ENCODE measurements at places on chromosomes 3 and 15.

DNA sequence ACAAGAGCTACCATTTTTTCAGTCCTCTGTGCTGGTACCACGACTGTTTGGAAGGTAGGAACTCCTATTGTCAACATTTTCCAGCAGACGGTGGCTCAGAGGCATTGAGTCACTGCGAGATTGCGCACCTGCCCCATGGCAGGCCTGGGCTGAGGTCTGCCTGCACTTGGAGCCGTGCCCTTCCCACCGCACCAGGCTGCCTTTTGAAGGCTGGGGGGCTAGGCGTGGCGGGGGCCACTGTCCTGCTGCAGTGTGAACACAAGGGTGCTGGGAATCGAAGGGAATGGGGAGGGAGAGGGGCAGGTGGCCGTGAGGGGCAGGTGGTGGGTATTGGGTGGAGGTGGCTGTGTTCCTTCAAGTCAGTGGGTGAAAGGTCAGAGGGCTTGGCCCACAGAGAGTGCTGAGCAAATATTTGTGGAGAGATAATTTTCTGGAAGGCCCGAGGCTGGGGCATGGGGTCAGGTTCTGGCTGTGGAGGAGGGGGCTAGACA, 16.3 kb downstream of the SNX33 start:
- no peak for DNase-seq

- DNase-seq = no peak
Measured at GRCh38 chr3:171901615-171902312, 58.6 kb downstream of the TMEM212 start.

GRCh38 chr3:108469126-108469525, 41.3 kb downstream of the MYH15 start:
- DNase-seq = no peak

DNA sequence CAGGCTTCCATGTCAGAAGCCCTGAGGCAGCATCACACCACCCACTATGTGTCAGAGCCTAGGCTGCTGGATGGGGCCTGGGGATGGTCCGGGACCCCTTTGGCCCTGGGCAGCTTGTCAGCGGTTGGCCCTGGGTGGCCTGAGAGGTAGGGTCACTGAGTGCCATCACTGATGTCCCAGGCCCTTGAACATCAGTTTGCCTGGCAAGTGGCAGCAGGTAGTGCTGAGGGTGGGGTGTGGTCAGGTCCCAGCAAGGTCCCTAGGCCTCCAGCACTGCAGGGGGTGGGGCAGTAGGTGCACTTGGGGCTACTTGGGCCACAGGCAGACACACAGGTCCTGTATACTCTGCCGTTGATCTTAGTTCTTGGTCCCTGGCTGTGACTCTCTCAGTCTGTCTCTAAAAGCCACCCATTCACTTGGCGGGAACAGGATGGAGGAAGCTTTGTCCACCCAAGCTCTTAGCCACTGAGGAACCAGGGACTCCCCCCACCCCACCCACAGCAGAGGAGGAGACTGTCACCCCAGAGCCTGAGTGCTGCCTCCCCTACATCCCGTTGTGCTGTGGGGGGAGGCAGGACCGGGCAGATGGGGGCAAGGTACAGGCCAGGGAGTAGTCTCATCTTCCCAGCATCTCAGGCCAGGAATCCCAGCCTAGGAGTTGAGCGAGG, 5.8 kb downstream of the GNAI2 start:
- DNase-seq = no peak

- no peak for DNase-seq
Measured at GRCh38 chr3:129233538-129233937, 15.9 kb upstream of the COPG1 start.

DNA sequence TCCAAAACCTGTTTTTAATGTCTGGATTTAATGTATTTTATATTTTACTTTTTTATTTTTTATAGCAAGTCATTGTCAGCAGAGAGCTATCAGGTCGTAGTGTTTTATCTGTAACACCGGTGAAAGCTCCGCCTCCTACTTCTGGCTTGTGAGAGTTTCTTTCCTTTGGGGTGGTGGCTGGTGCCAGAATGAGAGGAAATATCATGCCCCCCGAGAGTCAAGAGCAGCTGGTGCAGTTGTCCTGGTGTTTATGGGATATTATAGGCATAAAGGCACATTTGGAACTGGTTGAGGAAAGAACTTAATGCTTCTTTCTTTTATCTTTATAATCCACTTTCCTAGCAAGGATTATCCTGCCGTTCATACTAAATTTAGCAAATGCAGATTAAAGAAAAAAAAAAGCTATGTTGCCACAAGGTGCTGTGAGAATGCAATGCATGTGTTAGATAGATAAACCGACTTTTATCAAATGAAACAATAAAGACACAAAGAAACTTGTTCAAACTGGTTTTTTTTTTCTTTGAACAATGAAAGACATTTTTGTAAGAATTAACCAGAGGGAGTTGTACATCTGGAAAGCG, 260.1 kb upstream of the PLSCR5 start:
- DNase-seq = no peak

DNA sequence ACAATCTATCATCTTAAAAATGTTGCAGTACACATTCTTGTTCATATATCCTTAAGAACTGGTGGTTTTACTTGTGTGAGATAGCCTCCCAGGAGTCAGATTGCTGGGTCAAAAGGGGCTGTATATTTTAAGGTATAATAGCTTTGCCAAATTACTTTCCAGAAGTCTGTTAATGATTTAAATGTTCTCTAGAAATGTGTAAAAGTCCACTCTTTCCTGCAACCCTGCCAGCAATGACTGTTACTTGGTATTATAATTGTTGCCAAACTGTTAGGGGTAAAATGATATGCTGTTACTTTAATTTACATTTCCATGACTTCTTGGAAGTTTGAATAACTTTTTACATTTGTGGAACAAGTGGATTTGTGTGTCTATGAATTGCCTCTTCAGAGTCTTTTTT, 170.8 kb downstream of the SLC9A9 start:
- DNase-seq = no peak

DNA sequence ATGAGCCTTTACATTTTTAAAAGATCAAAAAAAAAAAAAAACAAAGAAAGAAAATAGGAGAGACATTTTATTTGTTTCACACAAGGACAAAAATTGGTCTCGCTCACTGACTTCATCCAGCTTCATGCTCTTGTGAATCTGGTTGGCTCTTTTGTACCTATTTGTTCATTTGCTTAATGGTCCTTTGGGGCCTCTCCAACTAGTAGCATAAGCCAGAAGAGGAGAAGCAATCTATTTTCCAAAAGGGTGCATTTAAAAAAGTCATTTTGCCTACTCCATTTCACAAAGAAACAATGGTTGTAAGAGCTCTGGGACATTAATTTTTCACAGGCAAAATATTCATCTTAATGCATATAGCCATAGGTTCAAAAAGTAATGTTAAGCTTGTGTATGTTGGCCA, 168.3 kb upstream of the ADAMTS9 start:
- DNase-seq = no peak

DNA sequence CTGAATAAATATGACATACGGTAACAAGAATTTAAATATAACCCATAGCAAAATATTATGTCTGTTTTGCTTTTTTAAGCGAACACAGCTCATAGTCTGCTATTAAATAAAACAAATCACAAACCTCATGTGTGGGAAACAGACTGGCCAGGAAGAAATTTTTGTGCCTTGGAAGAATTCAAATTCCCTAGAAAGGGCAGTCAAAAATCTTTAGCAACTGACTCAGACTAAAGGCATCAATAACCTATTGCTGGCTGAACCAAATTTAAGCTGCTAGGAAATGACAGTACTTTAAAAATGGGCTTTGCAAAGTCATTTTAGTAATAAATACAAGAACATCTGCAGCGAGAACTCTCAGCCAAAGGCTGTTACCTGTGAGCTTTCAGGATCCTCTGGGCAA, 151.4 kb downstream of the PLD1 start:
- DNase-seq = no peak

- no peak for DNase-seq
Measured at GRCh38 chr3:108223928-108224327, 1.7 kb upstream of the IFT57 start.

GRCh38 chr3:161177991-161178390, 43.1 kb upstream of the NMD3 start:
- no peak for DNase-seq

DNA sequence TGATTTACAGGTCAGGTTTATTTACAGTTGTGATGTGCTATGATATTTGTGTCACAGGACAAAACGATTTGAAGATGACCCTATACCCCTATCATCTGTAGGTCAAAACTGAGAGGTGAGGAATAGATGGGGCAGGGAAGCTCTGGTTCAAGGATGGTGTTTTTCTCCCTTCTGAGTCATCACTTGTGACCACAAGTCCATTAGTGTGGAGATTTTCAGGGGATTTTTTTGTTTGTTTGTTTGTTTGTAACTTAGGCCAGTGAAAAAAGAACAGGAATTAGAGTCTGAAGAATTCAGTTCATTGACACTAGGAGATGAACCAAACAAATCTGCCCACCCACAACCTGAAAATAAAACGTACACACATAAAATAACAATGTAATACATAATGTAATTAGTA, 62.7 kb upstream of the FAM98B start:
- no peak for DNase-seq

GRCh38 chr15:85905751-85906450, 111.2 kb upstream of the KLHL25 start:
- no peak for DNase-seq

DNA sequence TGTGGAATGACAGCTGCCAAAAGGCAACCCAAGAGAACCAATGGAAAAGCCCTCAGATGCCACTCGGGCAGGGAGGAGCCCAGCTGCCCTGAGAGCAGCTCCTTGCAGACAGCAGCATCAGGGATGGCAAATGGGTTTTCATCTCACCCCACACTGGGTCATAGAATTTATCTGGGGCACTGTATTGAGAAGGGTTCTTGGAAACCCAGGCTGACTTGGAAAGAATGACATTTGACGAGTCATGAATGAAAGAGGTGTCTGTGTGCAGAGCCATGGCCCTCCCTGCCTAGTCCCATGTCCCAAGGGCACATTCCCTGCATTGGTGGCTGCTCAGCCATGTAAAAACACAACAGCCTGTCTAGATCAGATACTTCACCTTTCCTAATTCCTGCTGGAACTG, 157.9 kb upstream of the BHLHE40 start:
- DNase-seq = peak; percentile 16

GRCh38 chr15:39181940-39182339, 398.9 kb upstream of the THBS1 start:
- DNase-seq = no peak

DNA sequence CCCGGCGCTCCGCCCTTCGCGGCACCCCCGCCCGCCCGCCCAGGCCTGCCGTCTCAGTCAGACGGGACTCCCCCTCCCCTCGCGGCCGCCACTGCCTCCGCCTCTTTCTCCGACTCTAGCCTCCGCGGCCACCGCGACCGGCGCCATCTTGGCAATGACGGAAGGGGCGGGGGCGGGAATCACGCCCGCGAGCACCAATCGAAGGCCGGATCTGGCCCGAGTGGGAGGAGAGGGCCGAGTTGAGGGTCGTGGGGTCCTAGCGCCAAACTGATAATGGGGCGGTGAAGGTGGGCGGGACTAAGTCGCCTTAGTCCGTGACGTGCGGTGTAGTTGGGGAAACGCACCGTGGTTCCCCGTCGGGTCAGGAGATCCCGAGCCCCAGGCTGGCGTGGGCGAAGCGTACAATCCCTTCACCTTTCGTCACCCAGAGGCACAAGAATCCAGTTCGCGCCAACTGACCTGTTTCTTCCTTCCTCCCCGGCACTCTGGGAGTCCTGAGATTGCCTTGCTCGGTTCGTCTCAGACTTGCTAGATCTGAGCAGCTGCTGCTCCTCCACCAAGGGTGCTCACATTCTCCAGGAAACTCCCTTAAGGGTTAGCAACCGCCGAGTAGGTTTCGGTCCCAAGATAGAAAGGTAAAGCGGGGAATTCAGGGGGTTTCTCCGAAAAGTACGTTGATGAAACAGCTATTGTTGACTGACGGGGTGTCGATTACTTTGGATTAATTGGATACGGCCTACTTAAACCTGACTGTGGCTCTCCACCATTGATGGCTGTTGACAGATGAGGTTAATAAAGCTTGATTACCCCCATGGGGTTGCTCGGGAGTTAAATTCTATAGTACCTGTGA, at the start of gene DENND4A:
DENND4A (minus strand) TSS at position 156 of the 850 bp plus-strand sequence. CDS start 35,843 bp downstream, outside the sequence.
- DNase-seq = peak; percentile 99

DNA sequence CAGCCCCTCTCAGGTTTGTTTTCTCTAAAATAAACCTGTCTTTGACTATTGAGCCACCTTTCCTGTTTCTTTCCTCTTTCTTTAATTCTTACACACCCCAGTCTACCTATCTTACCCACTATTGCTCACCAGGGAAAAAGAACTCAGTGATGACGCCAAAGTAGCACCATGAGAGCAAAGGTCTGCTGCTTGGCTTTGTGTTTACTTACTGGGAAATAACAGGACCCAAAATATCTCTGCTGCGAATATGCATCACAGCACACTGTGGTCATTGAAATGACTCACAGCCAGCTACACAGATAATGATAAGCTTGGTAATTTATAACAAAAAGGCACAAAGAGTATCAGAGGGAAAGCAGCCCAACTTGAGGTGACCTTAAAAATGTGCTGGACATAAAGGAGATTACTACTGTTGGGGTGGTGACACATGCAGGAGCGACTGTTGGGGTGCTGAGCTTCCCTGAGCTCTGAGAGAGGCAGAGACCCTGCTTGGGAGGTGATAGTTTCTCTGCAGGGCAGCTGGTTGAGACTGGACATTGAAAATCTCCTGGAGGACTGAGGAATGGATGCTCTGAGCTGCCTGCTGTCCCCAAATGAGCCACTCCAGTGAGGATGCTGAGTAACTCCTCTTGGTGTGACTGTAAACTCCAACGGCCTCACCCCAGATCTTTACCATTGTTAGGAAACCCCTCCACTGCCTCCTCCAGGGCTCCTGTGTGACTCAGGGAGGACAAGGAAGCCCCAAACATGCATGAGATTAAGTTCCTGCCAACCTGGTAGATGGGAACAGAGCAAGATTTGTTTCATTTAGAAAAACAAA, 14.5 kb downstream of the EFCAB12 start:
- no peak for DNase-seq

- DNase-seq = no peak
Measured at GRCh38 chr3:27826448-27826847, 104.3 kb upstream of the EOMES start.

DNA sequence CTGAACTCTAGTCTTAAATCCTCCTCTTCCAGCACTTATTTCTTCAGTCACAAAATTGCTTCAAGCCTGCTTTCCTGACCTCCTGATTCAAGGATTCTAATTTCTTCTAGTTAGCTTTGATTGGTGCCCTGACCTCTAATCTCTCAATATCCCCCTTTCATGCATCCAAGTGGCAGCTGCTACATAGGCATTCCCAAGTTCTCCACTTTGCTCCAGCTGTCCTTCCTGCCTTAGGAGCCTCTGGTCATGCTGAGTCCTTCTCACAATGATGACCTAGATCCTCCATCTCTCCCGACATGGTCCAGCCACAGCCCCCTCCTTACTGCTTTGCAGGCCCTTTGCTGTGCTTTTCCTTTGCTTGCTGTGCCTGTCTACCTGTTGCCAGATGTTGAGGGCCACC, 347.8 kb upstream of the C2CD4B start:
- DNase-seq = no peak

DNA sequence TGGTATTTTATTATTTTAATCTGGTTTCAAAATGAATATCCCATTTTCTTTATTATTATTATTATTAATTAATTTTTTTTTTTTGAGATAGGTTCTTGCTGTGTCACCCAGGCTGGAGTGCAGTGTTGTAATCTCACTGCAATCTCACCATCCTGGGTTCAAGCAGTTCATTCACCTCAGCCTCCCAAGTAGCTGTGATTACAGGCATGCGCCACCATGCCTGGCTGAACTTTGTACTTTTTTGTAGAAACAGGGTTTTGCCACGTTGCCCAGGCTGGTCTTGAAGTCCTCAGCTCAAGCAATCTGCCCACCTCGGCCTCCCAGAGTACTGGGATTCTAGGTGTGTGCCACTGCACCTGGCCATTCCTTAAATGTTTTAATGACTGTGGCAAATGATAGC, 28.6 kb downstream of the DAG1 start:
- no peak for DNase-seq

Measured in stimulated activated CD8-positive, alpha-beta memory T cell treated with anti-CD3 and anti-CD28 coated beads, Interleukin-15, amount 100 ng/mL, for 4 hours (primary cell).